ENCODE measurements at places on chromosomes 5 and 9.
A peak's percentile ranks its signal among the peaks of the same experiment; 100 is the strongest.

- DNase-seq = no peak
These were observed 29.8 kb upstream of the MSX2 start for GRCh38 chr5:174694611-174695010.

- no peak for DNase-seq
These were observed 718.1 kb upstream of the CDH6 start for GRCh38 chr5:30475429-30475828.

DNA sequence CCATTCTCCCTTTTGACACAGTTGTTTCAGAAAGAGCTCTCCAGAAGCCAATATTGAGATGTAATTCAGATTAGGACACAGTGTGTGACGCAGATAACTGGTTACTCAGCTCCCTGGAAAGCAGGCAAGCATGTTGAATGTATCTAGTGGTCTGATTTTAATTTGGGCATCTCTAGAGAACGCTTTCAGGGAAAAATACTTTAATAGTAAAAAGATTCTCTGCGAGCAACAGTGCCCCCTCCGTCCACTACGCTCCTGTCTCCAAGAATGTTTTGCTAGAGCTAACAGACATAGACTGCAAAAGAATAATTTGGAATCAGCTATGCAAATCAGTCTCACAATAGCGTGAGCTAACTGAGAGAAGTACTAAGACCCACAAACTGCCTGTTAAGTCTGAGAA lies 23.3 kb downstream of the CFAP90 start:
- no peak for DNase-seq

GRCh38 chr9:111661150-111661801 lies at the start of gene GNG10:
Gene GNG10, plus strand, starts transcription at chr9:111661605. Its CDS starts 30 bp downstream, at chr9:111661635.
- DNase-seq = peak; percentile 76

- peak; percentile 17 for DNase-seq
These were observed 48.3 kb downstream of the ATPSCKMT start for GRCh38 chr5:10201223-10201868.

GRCh38 chr9:112021742-112022141 lies 125.1 kb downstream of the UGCG start:
- no peak for DNase-seq

GRCh38 chr5:80810425-80810824 lies 149.7 kb upstream of the RASGRF2 start:
- no peak for DNase-seq

GRCh38 chr5:5483880-5484598 lies 61.6 kb downstream of the ICE1 start:
- no peak for DNase-seq

DNA sequence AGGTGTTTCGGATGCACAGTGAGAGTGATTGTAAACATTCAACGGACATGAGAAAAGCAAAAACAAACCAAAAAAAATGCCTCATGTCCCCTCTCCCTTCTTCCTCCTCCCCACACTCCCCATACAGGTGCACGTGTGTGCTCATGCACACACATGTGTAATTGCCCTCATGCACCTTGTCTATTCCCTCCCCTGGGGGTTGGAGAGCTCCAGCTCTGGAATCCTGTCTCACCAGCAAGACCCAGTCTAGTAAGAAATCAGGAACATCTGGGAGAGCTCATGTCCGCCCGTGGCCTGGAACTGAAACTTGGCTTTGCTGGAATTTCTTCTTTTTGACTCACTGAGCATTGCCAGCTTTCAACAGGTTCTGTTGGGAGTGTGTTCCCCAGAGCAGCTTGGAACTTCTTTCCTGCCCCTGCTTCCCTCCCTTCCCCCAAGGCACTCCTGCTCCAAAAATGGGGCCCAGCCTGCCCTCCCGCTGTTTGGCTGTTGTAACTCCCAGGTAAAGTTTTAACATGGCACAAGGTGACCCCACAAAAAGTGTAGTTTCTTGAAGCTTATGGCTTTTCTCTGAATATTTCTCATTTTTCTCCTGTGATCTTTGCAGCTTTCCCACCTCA lies 190.1 kb downstream of the NR3C1 start:
- DNase-seq = no peak

- DNase-seq = no peak
These were observed 3.0 kb downstream of the NKX2-5 start for GRCh38 chr5:173231996-173232498.

DNA sequence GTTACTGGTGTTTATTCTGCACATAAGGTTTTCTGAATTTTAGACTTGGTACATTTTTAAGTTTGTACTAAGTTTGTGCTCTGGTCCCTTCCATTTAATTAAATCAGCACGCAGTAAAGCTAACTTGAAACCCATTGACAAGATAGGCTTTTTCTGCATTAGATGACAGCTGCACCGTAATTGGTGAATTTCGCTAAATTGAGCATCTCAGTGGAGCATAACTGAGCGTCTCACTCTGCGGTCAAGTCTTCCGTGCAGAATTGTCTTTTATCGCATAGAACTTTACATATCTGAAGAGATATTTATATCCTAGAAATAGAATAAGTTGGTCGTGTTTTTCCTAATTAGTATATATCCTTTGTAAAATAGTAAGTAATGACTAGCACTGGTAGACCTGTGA lies 4.1 kb downstream of the SUB1 start:
- DNase-seq = no peak

- no peak for DNase-seq
These were observed 564.4 kb downstream of the SEMA5A start for GRCh38 chr5:8981496-8981895.

- DNase-seq = no peak
These were observed 152.5 kb downstream of the PRKACG start for GRCh38 chr9:68861436-68861835.

DNA sequence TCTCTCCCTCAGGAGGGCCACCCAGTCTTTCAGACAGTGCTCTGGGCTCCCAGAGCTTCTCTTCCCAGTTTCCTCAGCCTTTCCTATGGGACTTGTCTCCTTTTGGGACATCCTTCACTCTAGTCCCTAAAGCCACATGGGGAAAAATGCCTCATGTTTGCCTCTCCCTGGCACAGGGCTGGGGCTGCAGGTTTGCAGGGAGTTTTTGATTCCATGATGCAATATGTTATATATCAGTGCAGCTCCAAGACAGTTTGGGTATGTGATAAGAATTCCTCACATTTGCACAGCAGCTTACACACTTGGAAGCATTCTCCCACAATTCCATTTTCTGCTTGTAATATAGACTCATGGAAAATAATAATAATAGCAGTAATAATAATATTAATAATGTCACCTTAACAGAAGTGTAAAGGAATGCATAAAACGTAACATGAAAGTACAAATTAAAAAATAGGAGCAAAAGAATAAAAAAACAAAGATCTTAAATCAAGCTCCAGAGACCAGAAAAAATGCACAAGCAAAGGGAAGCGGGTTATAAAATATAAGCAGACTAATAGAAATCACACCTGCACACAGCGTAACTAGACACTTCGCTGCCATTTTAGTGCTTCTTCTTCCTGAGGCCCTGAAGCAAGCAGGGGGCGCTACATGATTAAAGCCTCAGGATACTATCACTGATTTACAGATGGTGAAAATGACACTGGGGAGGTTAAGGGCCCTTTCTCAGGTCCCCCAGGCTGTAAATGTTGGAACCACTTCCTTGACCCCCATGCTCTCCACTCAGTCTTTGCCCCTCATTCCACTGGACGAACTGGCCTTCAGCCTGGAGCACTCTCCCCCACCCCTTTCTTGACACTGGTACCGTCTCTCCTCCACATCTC lies 70.0 kb upstream of the IL17B start:
- DNase-seq = no peak

GRCh38 chr9:136808075-136808805 lies 492 bp downstream of the RABL6 start:
- no peak for DNase-seq

GRCh38 chr5:55429613-55430253 lies 105.0 kb downstream of the PLPP1 start:
- DNase-seq = no peak

- no peak for DNase-seq
These were observed 13.2 kb downstream of the ZFAND5 start for GRCh38 chr9:72351538-72352453.

DNA sequence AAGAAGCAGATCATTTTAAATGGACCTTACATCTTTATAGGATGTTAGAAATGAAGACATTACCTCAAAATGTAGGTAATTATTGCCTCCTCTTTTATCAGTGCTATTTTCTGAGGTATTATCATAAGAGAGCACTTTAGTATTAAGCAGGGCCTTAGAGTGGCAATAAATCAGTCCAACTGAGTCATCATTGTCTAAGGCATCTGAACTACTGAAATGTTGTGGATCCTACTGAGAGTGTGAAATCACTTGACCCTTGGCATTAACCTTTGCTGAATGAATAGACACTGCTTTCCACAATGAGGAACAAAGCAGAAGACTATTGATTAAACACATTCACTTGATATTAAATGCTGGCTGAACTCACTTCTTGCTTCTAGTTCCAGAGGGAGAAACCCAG lies 224.6 kb upstream of the ARRDC3 start:
- no peak for DNase-seq

GRCh38 chr5:180297587-180298282 lies 5.9 kb upstream of the MAPK9 start:
- DNase-seq = no peak

- DNase-seq = no peak
These were observed 488.1 kb upstream of the ADAMTS16 start for GRCh38 chr5:4651806-4652565.

GRCh38 chr5:77239126-77239741 lies 28.8 kb downstream of the PDE8B start:
- peak; percentile 43 for DNase-seq

- DNase-seq = no peak
These were observed 28.8 kb downstream of the NR3C1 start for GRCh38 chr5:143374496-143375217.

DNA sequence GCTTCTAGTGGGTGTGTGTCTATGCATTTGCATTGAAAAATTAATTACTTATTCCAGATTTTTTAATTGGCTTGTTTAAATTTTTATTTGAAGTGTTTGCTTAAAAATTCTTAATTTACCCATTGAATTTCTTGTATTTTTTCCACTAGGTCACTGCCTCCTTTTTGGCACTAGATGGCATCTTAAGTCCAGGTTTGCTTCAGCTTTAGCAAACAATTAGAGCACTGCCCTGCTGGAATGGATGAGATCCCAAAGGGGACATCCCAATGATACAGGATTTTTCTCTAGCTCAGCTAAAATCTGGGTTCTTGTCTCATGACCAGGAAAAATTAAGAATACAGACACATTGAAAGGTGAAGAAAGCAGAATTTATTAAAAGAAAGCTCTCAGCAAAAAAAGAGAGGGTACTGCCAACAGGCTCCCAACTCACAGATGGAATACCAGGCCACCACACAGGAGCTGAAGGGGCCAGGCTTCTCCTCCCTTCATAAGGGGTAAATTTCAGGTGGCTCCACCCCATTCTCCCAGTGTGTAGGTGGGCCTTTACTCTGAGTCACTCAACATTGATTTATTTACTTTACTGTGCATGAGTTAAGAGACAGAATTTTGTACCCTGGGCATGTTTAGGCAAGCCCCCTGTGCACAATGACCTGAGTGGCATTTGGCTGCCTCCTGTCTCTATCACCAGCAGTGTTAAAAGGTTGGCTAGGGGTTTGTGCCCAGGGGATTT lies 532.4 kb downstream of the ANXA1 start:
- DNase-seq = peak; percentile 28

- no peak for DNase-seq
These were observed 102.7 kb upstream of the IER5L start for GRCh38 chr9:129280623-129281271.

DNA sequence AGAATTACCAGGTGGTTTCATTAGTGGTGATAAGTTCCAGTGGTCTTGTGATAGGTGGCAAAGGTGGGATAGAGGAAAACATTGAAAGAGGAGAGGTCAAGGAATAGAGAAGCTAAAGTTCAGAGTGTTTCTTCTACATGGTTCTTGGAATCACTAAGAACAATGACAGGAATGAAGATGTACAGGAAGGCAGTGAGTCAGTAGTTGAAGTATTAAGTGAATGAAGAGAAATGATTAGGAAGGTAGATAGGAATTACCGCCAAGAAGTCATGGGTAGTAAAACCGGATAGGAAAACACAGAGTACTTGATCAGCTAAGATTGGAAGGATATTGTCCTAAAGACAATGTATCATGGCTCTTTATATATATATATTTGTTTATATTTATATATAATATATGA lies 37.9 kb upstream of the RASA1 start:
- no peak for DNase-seq

DNA sequence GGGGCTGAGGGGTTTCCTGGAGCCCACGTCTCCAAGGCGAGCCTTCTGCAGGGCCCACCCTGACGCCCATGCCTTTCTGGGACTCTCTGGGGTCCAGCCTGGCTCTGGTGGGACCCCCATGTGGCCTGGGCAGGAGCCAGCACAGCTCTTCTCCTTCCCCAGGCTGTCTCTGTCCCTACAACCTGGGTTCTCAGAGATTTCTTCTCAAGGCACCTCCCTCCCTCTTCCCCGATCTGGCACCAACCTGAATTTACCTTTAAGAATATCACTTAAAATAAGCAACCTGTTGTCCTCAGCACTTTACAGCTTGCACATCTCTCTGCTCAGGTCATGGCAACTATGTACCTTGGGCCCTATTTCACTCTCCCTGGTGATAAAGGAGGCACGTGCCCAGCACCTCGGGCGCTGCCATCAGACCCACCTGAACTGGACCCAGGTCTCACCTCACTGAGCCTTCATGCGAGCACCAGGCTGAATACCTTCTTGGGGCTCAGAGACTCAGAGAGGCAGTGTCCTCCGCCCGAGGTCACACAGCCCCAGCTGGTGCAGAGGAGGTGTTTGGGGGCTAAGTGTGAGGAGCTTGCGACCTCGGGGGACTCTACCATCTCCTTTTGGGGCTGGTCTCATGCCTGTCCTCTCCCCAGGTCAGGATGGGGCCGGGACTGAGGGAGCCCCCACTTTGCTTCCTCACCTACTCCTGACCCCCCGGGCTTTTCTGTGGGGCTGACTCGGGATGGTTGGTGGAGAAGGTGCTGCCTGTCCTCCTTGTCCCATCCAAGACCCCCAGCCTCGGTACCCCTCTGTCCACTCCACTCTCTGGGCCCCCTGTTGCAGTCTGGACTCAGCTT lies 217.7 kb downstream of the C9orf50 start:
- DNase-seq = no peak

DNA sequence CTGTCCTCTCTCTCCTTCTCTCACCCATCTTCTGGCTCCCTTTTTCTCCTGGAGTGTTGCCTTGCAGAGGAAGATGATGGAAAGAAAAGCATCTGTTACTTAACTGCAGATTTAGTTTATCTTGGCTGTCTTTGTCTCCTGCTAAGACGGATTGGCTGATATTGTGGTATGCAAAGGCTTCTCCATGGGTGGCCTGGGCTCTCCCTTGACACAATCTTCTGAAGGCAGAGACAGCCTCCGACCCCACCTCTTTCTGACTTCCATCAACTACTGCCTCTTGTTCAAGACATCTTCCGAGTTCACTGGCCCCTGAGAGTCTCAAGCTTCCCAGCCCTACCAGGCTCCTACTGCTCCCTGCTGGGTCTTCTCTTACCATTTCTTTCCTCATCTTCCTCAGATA lies 403.7 kb downstream of the LRRC70 start:
- DNase-seq = no peak

DNA sequence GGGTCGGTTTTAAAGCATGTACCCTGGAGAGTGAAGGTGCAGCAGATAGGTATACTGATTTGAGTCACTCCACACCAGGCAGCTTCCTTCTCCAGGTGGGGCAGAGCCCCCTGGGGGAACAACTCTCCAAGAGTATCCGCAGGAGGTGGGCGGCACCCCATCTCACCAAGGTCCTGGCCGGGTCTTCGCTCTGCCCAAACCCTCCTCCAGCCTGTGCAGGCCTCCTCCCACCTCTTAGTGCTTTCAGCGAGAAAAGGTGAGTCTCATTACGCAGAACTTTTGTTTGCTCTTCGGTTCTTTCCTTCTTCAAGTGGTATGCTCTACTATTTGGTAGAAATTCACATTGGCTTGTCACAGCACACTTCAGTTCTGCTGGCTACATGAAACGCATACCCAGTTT lies 13.7 kb downstream of the SPACA9 start:
- DNase-seq = no peak
